ENCODE measurements at places on chromosomes 5 and 9.
A peak's percentile ranks its signal among the peaks of the same experiment; 100 is the strongest.

DNA sequence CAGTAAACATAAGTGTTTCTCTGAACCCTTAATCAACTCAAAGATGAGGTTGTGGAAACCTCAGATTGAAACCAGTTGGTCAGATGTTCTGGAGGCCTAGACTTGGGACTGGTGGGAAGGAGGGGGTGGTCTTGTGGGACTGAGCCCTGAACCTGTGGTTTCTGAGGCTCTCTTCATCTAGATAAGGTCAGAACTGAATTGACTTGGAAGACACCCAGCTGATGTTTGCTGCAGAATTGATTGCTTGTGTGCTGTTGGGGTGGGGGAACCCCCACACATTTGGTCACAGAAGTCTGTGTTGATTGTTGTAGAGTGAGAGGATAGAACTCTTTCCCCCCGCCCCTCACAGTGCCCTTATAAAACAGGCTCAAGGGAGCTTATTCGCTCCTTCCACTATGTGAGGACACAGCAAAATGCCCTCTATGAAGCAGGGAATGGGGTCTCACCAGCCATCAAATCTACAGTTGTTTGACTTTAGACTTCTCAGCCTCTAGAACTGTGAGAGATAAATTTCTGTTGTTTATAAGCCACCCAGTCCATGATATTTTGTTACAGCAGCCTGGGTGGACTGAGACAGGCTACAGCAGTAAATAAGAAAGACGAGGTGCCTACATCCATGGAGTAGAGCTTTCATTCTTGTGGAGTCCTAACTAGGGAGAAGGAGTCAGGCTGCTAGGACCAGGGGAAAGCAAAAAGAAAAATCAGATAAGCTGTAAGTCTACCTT is 25.7 kb upstream of the UGCG start:
- DNase-seq = no peak

DNA sequence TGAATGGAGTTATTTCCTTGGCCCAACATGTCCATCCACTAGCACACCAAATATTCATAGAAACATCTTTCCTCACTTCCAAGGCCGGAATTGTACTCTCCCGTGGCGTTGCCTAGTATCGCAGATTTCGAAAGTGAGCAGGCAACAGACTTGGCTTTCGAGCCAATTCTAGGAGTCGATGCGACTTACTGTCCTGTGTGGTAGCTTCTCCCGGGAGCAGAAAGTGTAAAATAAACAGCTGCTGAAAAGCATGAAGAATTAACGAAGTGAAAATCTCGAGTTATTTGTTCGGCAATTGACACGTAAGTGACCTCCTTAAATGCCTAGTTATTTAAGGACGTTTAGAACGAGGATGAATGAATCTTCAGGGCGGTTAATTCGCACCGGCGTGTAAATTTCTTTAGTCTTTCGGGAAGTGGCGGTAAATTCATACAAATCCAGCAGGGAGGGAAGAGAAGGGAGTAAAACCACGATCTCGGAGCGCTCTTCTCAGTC is 449 bp upstream of the PCSK5 start:
- DNase-seq = peak; percentile 77

- no peak for DNase-seq
Measured at GRCh38 chr9:87699835-87700234, 26.1 kb upstream of the CTSL start.

- no peak for DNase-seq
Measured at GRCh38 chr9:134591082-134591571, 50.5 kb upstream of the COL5A1 start.

DNA sequence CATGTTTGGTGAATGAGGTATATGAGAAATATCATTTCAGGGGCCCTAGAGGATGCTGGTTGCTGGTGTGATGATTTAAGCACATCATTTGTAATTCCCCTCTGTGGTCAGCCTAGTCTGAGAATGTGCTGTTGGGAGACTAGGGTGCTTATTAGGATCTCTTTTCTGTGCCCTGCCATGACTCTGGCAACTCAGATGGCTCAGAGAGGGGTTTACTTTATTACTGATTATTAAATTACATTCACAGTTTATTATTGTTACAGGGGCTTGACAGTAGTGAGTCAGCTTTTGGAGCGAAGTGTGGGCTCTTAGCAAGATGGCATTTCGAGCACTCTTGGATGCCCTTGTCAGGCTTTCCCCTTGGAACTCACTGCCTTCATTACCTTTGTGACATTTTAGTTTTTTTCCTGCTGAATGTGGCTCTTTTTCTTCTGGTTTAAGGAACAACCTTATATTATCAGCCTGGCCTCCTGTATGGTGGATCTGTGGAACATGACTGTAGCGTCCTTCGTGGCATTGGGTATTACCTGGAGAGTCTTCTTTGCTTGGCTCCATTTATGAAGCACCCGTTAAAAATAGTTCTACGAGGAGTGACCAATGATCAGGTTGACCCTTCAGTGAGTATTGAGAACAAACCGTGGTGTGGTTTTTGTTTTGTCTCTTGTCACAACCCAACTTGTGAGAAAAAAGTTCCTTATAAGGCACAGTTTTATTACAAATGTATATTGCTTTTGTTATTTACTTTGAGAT is 33.8 kb downstream of the RCL1 start:
- DNase-seq = peak; percentile 30

GRCh38 chr9:115832031-115832430 is 321.6 kb upstream of the PAPPA start:
- no peak for DNase-seq

GRCh38 chr5:99386406-99387077 is 457.7 kb upstream of the CHD1 start:
- no peak for DNase-seq

- DNase-seq = peak; percentile 51
Measured at GRCh38 chr5:149371296-149371962, 7.7 kb downstream of the IL17B start.

DNA sequence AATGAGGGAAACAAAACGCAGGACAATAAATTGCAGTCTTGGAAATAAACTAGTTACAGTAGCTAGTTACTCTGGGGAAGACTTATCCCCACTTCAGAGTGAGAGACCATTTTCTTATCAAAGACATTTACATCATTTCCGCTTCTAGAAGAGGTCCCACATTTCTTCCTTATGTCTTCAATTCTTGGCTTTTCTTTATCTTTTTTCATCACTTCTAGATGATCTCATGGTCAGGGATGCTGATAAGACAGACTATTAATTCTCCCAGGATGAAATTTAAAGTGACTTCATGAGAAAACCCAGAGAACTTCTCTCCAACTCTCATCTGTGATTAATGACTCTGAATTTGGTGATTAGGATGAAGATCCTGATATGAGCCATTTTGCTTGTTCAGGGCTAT is 229.1 kb downstream of the MTRR start:
- DNase-seq = no peak

Data from fibroblast of mammary gland (primary cell).